ENCODE measurements at places on chromosomes 7 and 10.

DNA sequence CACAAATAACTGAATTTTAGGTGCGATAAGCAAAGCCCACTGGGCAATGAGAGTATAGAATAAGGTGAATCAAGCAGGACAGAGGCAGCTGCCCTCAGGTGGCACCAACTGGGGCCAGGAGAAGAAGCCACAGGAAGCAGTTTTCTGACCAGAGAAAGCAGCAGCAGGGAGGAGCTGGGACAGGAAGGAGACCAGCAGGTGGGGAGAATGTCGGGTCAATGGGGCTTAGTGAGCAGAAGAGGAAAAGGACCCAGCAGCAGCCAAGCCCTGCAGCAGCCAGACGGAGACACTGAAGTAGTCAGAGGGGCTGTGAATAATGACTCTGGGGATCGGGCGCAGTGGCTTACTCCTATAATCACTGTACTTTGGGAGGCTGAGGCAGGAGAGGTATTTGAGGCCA is 209.6 kb upstream of the SH2B2 start:
- no peak for DNase-seq

DNA sequence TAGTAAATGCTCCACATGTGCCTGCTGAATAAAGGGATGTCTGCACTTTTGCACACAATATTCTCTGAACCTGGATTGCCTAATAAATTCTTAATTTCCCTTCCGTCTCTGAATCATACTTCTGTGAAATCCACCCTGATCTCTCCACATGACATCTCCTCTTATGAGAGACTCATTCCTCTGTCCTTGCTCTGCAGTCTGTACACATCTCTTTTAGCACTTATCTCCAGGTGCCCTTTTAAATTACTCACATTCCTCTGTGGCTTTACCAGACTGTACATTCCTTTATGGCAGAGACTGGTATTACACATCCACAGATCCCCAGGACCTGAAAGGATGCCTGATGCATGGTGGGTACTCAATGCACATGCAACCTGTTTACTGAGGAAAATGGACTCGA is 527.6 kb downstream of the PHTF2 start:
- no peak for DNase-seq

DNA sequence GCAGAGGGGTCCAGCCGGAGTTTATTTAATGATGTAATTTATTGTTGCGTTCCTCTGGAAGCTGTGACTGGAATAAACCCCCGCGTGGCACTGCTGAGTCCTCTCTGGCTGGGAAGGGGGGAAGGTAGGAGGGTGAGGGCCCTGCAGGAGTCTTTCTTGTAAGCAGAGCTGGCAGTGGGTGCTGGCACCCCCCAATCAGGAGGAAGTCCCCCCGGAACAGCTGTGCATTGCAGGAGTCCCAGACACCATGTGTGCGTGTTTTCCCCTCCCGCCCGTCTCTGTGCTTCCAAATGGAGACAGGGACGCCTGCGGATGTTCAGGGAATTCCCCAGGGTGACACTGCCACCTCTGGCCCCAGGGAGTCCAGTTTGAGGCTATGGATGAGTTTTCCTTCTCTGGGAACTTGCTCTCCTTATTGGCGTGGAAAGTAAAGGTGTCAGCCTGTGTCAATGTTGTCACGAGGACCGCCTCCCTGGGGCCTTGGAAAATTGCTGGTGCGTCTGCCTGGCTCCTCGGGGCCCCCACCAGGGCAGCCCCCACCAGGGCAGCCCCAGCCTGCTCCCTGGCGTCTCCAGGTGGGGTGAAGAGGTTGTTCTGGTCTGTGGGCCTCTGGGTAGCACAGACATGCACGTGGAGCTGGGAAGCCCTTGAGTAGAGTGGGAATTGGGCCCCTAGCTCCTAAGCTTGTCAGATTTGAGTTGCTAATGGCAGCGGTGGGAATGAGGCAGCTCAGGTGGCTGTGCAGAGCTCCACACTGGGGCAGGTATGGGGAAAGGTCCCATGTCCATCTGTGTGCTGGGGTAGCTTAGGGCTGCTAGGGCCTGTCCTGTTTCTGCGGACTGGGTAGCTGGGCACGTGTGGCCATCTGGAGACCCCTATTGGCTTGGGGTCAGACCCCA is 2.7 kb downstream of the FZD9 start:
- DNase-seq = no peak

- no peak for DNase-seq
Measured at GRCh38 chr7:87144173-87144657, 8.0 kb upstream of the DMTF1 start.

DNA sequence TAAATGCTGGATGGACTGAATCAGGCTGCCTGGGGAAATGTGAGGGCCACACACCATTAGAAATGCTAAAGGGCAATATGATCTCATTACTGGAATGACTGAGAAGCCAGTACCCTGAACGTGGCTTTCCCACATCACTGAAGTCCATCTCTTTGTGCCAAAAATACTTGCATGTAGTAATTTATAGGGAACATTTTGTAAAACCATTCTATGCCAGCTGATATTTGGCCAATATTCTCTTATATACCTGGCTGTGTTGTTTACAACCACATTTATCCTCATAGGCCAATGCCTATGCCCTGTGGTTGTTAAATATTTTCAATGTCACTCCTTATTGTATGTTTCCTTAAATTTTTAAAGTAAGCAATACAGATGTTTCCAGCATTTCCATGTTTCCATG is 111.6 kb downstream of the C10orf90 start:
- DNase-seq = no peak

DNA sequence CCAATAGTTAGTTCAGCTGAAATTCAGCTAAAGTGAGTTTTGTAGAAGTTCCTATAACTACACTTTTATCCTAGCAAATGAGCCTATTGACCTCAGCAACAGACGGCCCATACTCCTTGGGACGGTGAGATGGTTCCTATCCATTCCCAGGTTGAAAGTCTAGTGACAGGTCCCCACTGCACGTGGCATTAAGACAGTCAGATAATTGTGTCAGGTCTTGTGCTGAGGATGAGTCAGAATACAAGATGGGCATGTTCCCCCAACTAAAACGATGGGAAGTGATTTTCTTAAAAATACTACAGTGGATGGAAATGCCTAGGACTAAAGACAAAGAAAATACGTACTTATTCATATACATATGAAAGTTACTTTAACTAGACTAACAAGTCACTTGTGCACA is 2.1 kb downstream of the CAV1 start:
- no peak for DNase-seq

- DNase-seq = no peak
Measured at GRCh38 chr7:155988416-155988815, 176.2 kb upstream of the SHH start.

- no peak for DNase-seq
Measured at GRCh38 chr7:17132726-17133125, 165.7 kb upstream of the AHR start.

- DNase-seq = no peak
Measured at GRCh38 chr10:75624638-75625037, 193.2 kb downstream of the LRMDA start.

DNA sequence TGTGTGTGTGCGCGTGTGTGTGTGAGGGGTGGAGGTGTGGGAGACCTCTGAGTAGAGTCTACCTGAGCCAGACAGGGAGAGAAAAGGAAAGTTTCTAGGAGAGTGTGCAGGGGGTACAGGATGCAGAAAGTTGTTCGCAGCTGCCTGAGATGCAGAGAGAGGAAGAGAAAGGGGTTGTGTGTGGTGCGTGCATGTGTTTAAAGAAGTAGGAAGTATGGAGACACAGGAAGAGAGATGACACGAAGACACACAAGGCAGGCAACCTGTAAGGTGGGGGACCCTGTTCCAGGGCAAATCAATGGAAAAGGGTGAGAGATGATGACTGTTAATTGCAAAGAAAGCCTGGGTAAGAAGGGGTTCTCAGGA is 52.2 kb downstream of the C10orf105 start:
- no peak for DNase-seq

DNA sequence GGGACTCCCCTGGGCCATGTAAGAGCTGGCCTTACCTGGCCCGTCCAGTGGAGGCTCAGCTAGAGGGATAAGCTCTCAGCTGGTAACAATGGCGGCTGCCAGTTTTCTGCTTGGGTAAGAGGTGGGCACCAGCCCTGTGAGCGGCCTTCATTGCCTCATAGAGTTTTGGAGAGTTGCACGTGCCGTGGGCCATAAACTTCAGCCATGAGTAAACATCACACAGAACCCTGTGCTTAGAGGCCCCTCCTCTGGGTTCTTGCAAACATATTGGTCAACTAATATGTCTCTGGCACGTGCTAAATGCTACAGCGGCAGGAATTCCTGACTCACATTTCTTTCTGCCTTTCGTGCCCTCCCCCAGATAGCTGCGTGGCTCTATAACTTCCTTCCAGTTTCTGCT is 103.9 kb upstream of the LEP start:
- DNase-seq = no peak

DNA sequence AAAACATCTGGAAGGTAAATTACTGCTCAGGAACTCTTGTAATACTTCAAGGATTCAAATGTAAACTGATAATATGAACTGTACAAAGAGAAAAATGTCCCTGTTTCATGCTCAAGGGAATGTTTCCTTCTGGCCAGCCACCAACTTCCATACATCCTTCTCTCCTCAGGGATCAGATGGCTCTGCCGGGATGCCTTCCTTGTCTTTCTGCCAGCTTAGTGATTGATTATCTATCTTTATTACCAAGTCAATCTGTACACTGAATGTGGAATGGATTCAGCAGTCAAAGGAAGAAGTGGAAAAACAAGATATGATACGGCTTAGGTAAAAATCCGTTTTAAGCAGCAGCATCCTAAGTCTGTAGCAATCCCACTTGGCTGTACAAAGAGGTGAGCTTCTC is 178.3 kb downstream of the PTN start:
- no peak for DNase-seq

GRCh38 chr10:95035332-95036295 is 33.7 kb downstream of the CYP2C8 start:
- no peak for DNase-seq

DNA sequence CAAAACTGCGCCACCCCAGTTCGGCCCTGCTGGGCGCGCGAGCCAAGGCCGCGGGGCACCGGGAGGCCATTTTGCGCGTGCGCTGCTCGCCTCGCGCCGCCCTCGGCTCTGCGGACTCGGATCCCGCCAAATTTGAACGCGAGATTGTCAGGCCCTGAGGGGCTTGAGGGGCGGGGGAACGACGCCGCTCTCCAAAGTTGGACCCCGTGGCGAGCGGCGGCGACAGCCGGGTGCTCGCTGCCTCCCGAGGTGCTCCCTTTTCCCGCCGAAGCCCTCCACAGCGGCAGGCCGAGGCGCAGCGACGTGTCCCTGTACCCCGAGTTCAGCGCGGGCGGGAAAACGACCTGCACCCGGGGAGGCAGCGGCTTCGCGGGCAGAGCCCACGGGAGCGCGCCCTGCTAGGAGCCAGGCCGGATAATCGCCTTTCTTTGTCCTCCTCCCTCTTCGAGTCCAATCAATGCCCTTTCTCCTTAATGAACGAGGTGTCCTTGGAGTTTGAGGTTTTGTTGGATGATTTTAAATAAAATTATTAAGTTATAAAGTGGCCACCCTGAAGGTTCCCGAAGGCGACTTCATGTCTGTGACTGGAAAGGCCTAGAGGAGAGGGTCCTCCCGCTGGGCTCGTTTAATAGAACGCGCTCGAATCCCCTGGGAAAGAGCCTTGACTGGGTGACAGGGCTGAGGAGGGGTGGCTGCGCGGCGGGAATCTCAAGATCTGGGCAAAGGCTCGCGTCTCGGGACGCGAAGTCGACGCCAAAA is 10.7 kb upstream of the SPAG6 start:
- DNase-seq = no peak

GRCh38 chr10:95429639-95430038 is 131.5 kb downstream of the SORBS1 start:
- DNase-seq = no peak

DNA sequence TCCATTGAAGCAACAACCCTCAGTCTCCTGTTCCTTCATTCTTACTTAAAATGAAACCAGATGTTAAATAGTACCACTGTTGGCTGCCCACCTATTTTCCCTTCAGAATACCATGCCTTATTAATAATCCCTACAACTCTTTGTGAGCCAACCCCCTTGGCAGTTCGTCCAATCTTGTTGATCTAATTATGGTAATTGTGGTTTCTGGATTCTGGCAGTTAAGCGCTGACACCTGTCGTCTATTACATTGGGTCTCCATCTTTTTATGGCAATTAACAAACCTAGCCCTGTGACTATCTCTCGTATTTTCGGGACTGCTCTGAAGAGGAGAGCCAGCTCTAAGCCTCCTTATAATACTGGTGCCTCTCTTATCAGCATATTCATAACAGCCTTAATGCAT is 432.0 kb downstream of the ATRNL1 start:
- DNase-seq = no peak

DNA sequence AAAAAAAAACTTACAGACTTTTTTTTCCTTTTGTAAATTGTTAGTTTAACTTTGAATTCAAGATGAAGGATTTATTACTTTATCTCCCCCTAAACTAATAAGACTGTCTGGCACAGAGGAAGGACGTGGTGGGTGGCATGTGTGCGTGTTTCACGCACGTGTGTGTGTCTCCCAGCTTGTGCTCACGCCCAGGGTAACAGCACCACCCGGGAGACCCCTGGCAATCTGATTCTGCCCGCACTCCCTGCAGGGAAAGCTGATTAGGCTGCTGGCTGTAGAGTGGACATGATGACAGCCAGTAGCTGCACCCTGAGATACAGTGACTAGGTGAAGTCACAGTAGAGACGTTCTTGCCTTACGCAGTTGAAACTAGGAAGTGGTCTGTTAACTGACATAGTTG is 25.3 kb downstream of the WIPI2 start:
- no peak for DNase-seq

DNA sequence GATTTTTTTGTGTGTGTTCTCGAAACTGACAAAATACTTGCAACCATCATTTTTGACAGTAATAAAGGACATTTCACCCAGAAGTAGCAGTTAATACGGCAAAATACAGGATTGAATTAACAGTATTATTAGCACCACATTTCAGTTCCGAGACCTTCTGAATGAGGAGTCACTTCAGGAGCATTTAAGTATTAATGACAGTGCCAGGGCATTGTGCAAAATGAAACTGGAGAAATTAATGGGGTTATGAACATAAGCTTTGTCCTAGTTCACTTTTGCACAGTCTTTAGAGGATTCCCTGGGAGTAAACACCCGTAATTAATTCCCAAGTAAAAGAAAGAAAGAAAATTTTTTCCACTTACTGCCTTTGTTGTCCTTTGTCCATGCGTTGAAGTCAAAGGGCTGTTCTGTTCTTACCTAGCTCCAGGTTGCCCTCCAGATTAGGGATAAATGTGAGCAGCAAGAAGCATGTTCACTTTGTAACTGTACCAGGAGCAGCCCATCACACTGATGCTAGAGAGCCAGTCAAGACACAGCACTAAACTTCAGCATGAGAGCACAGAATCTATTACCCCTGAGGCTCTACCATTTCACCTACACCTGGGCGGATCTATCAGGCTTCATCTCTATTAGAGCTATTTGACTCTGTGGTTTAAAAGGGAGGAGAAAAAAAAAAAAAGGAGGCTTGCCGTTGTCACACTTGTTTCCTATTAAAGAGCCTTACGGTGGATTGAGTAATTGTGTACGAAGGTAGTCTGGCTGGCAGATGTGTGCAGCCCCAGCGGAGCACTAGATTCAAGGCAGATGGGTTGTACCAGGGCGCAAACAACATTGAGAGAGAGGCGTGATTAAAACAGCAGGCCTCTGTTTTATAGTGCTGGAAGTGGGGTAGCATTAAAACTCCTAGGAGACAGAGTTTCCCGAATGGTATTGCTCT is 297.8 kb upstream of the SEMA3A start:
- DNase-seq = no peak
